ENCODE measurements at places on chromosomes 7 and 10. TPM values are rescaled to one million over a fixed set of nuclear protein-coding genes. Genes with fewer than 3 reads are reported as not detected.
A peak's percentile ranks its signal among the peaks of the same experiment; 100 is the strongest.

GRCh38 chr7:106599343-106599698 lies 61.6 kb downstream of the CCDC71L start:
- H3K4me3 ChIP-seq, result no peak overlapping the region
- no peak for DNase-seq
- H3K36me3 ChIP-seq, result no peaks in the 10 kb centered on the region
- H3K4me1 ChIP-seq, result no peaks in the 10 kb centered on the region
- no peaks in the 10 kb centered on the region for H3K27me3 ChIP-seq

ADAM12 gene
- total RNA-seq, result 0.32 TPM

DNA sequence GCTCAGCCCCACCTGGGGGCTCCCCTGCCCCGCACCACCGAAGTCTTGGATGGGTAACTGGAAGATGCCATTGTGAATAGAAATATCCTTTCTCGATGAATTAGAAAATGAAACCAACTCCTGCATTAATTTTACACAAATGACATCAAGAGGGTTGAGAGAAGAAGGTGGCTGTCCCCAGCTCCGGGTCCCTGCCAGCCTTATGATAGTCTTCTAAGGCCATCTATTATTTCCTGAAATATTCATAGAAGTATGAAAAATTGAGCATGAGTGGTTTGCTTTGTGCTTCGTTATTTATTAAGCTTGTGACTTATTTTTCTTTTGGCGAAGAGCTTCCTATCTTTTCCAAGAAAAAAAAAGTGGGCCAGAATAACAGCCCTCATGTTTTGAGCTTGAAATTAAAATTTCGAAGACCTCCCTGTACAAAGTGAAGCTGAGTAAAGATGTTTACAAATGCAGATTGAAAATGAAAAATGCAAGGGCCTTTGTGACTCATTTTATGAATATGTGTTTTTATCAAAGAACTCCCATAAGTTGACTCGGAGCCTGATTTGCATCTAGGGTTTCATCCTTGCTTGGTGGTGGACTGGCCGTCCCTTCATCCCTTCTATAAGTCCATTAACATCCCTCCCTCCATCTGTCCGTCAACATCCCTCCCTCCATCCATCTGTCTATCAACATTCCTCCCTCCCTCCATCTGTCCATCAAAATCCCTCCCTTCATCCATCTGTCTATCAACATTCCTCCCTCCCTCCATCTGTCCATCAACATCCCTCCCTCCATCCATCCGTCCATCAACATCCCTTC lies 20.5 kb upstream of the CFAP46 start:
- H3K27ac ChIP-seq, result no peak overlapping the region
- H3K4me3 ChIP-seq, result peak overlapping the region; percentile 76
- no peaks in the 10 kb centered on the region for H3K27me3 ChIP-seq
- H3K4me1 ChIP-seq, result no peaks in the 10 kb centered on the region
- H3K36me3 ChIP-seq, result no peaks in the 10 kb centered on the region

ATRNL1 gene
- total RNA-seq, result 0.79 TPM

NOS3 gene
- 18.3 TPM for total RNA-seq

DNA sequence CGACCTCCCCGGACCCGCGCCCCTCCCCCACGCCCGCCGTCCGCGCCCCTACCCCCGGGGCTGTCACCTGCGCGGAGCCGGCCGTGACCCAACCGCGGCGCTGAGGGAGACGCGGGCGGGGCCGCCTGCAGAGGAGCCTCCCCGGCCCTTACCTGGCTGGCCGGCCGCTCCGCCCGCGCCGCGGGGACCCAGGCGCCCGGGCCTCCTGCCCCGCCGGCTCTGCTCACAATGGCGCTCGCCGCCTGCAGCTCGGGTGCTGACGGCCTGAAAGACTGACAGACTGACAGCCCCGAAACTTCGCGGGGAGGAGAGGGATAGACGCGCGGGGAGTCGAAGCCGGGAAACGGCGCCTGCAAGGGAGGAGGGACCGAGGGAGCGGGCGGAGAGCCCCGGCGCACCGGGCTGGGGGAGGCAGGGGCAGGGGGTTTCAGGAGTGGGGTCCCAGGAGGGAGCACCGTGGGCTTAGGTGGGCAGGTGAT lies 393 bp downstream of the ZNF467 start:
- H3K27me3 ChIP-seq, result no peaks in the 10 kb centered on the region
- peak overlapping the region; percentile 73 for H3K4me3 ChIP-seq
- H3K4me1 ChIP-seq, result peaks cover 46% of the 10 kb centered on the region
- DNase-seq, result no peak
- H3K27ac ChIP-seq, result peak overlapping the region; percentile 77

- H3K27ac ChIP-seq, result no peak overlapping the region
- no peak for DNase-seq
- no peaks in the 10 kb centered on the region for H3K4me1 ChIP-seq
- no peak overlapping the region for H3K4me3 ChIP-seq
- H3K36me3 ChIP-seq, result no peaks in the 10 kb centered on the region
These were observed 145.9 kb downstream of the NRCAM start for GRCh38 chr7:108310351-108310750.

TFR2 gene
- 0.47 TPM for total RNA-seq

LRGUK gene
- 0.40 TPM for total RNA-seq

DNA sequence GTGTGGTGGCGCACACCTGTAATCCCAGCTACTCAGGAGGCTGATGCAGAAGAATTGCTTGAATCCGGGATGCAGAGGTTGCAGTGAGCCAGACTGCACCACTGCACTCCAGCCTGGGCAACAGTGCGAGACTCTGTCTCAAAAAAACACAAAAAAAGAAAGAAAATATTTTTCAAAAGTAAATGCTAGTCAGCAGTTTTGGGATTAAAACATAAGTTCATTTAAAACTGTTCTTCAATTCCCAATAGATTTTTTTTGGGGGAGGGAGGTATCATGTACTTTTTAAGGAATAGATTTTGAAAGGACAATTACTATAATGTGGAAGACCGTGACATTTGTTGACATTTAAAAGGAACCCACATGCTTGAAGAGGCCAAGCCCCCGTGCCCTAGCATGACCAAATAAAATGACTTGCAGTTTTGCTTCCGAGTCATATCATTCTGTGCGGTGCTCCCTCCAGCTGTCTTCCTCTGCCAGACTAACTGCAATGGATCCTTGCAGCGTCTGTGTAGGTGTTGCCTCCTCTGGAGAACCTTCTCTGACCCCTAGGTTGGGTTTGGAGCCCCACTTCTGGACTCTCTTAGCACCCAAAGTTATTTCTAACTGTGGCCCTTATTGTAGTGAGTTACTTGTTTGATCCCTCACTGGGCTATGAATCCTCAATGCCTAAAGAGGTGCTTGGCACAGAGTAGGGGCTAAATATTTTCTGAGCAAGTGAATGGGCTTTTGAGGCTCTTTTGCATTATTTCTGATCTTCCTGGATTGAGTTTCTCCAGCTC lies 17.4 kb upstream of the HPS1 start:
- no peak overlapping the region for H3K4me3 ChIP-seq
- peaks cover 10% of the 10 kb centered on the region for H3K4me1 ChIP-seq
- H3K27me3 ChIP-seq, result no peaks in the 10 kb centered on the region
- DNase-seq, result no peak

DNA sequence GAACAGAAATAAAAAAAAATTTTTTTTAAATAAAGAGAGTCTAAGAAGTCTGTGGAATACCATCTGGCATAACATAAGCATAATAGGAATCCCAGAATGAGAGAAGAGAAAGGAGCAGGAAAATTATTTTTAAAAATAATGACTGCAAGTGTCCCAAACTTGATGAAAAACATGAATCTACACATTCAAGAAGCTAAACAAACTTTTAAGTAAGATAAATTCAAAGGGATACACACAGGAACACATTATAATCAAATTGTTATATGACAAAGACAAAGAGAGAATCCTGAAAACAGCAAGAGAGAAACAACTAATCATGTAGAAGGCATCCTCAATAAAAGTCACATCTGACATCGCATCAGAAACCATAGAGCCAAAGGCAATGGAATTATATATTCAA lies 30.9 kb downstream of the SMURF1 start:
- H3K36me3 ChIP-seq, result no peaks in the 10 kb centered on the region
- peaks cover 8% of the 10 kb centered on the region for H3K4me1 ChIP-seq
- H3K27me3 ChIP-seq, result no peaks in the 10 kb centered on the region
- H3K4me3 ChIP-seq, result no peak overlapping the region
- H3K27ac ChIP-seq, result no peak overlapping the region

MSMB gene
- total RNA-seq, result not detected

DNA sequence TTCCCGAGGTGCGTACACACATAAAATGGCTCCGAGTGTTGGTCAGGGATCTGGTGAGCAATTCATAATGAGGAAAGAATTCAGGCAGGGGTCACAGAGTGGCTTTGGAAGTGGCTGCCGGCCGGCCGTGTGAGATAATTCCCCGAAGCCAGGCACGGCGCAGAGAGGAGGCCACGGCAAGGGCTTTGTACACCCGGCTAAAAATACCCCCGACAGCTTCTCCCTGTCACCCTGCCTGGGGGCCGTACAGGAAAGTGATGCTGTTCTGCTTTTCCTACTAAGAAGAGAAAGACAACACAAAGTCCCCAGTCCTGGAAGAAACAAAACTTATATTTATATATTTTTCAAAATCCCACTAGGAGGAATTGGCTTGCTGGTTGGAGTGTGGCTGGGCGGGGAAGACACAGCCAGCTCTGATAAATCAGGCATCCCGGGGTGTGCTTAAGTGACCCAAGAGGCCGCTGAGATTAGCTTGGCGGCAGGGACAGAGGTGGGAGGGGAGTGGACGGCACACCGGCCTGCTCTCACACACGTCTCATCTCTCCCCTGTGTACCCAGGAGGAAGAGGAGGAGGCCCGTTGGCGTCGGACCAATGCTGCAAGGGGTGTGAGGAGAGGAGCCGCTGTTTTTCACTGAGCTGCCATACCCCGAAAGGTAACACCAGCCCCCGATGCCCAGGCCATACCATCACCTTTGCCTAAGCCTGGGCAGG lies 70.5 kb downstream of the ZMIZ1 start:
- no peaks in the 10 kb centered on the region for H3K27me3 ChIP-seq
- peaks cover 4% of the 10 kb centered on the region for H3K36me3 ChIP-seq
- peaks cover 94% of the 10 kb centered on the region for H3K4me1 ChIP-seq

IFIT3 gene
- 107 TPM for total RNA-seq

DNA sequence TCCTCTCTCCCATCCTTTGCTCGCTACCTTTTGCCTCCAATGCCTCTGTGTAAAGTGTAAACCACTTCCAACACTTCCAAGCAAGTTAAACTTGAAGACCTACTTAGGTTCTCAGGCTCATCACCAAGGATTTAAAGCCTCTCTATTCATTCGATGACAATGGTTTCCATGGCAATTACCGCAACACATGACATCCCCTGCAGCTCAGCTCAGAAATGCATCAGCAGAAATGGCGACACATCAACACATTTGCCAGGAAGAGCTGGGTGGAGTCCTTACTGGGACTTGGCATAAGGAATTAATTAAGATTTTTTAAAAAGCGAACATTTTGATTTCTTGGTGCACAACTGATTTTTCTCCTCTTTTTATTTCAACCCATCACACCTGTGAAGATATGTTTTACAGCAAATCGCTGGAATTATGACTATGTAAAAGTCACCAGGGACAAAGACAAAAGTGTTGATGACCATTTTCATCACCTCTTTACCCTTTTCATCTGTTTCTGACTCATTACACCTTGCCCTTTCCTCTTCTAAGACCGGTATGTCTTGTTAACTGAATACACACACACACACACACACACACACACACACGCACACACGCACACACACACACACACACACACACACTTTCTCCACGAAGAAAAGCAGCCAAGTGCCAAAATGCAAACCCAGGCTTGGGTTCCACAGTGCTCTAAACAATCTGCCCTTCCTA lies 453.4 kb upstream of the CELF2 start:
- no peak overlapping the region for H3K4me3 ChIP-seq
- no peaks in the 10 kb centered on the region for H3K27me3 ChIP-seq
- DNase-seq, result no peak
- H3K36me3 ChIP-seq, result no peaks in the 10 kb centered on the region
- H3K27ac ChIP-seq, result no peak overlapping the region

DNA sequence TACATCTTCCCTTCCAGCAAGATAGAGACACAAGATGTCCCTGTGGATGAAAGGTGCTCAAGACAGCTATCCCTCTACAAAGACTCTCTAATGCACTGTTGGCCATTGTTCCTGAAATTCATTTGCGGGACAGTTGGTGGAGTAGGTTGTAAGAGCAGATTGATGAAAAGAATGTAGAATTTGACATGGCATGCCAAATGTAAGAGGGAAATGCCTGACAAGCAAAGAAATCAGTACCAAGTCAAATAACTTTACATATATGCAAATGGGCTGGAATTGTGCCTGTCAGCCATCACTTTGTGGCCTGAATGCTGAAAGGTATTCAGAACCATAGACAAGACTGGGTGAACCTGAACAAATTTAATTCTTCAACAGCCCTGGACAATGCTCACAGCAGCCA lies 120.3 kb upstream of the FAM204A start:
- DNase-seq, result no peak
- H3K36me3 ChIP-seq, result no peaks in the 10 kb centered on the region
- no peak overlapping the region for H3K4me3 ChIP-seq
- peaks cover 29% of the 10 kb centered on the region for H3K27me3 ChIP-seq
- no peaks in the 10 kb centered on the region for H3K4me1 ChIP-seq

- H3K36me3 ChIP-seq, result no peaks in the 10 kb centered on the region
- no peak overlapping the region for H3K27ac ChIP-seq
- no peaks in the 10 kb centered on the region for H3K27me3 ChIP-seq
- H3K4me3 ChIP-seq, result no peak overlapping the region
- H3K4me1 ChIP-seq, result no peaks in the 10 kb centered on the region
These were observed 119.9 kb downstream of the TFEC start for GRCh38 chr7:115910541-115911164.

FEZF1 gene
- total RNA-seq, result 0.20 TPM

DNA sequence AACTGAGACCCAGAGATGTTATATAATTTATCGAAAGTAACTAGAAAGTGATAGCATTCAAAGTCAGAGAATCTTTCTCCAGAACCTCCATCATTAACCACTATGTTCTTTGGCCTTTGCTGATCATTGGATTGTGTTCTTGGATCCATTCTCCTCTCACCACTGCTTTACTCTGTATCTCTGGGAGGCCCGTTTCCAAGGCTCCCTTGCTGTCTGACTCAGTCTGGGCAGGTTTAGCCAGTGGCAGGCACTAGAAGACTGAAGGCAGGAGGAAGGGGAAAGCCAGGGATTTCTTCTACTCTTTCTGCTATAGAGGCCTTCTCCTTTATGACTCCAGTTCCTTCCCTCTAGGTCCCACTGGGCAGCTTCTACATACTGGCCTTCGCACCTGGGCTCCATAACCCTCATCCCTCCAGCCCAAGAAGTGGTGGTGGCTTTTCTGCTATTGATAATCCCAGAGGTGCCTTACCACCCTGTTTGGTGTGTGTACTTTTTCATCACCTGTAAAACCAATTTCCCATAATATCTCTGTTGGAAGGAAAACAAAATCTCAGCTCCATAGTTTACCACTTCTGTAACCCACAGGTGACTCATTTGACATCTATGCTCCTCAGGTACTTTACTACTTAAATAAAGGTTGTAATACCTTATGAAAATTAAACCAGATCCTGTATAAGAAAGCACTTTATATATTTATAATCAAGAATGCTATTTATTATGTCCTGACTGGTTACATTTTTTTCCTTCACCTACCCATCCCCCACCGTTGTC lies 36.0 kb downstream of the BCAP29 start:
- H3K4me1 ChIP-seq, result peaks cover 2% of the 10 kb centered on the region

CRHR2 gene
- total RNA-seq, result 1.1 TPM

Data from heart left ventricle (tissue), 16 donors.